SW 1271 (cell line): ENCODE measurements at places on chromosomes 12 and 14.

DNA sequence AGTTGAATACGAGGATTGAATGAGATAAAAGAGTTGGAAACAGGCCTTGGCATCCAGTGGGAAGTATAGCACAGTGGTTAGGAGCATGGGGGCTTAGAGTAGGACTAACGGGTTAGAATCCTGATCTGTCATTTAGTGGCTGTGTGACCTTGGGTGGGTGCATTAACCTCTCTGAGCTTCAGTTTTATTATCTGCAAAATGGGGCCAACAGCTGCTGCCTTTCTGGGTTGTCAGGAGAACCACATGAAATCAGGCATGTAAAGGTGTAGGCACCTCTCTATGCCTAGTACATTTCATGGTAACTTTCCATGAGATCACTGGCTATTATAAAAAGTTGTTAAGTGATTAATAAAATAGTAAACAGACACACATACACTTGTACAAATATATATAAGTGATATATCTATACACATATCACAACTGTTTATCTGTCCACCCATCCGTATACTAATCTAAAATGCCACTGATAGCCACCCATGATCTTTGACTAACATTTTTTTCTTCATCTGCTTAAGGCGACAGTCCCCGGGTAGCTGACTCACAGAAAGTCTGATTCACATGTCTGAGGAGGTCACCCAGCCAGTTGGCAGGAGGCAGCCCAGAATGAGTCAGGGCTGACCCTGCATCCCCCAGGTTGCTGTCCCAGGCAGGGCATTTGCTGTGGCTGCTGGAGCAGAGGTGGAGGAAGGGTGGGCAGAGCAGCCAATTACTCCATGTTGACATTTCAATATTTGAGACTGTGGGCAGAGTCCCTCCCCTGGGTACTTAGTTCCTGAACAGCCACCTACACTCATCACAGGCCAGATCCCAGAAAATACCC lies 125.6 kb upstream of the NOS1 start:
- peak; percentile 42 for DNase-seq

- DNase-seq = no peak
Observed at GRCh38 chr14:71358209-71358931, 451.1 kb downstream of the PCNX1 start.

DNA sequence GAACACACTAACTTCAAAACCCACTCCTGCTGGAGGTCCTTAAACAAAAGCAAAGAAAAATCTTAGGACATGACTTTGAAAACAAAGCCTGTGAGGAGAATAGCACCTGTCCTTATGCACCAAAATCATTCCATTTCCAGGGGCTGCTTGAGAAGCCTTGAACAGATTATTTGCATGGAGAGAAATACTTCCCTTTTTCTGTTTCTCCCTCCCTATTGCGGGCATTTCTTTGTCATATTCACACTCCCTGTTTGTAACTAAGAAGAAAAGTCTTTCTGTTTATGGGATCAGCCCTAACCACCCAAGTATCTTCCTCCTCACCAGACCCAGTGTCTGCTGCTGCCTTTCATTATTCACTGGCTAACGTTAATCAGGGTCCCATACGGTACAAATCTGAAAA lies 218.8 kb downstream of the DPF3 start:
- no peak for DNase-seq

DNA sequence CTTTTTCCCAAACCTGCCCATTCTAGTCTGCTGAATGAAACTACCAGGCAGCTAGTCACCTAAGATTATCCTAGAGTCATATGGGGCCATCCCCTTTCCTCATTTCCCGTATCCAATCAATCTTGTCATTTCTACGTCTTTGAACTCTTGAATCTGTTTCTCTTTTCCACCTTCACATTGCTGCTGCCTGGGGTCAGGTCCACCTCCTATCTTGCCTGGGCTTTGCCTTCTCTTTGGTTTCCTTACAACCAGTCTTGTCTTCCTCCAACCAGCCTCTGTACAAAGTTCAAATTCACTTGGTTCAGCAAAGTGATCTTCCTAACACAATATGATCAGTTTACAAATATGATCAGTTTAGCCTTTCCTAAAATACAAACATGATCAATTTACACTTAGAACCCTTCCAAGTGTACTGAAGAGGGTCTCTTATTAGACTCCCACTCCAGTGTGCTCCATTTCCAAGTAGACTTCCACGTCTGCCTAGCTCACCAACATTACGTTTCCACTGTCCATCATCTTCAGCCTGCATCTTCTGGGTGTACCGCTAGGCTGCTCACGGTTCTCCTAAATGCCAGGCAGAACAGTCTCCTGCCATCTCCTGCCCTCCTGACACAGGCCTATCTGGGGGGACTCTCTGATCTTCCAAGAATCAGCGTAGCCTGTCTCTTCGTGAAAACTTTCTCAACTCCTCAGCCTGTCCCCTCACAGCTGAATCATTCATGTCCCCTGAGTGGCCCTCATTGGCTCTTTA lies 4.1 kb upstream of the ACVR1B start:
- no peak for DNase-seq

DNA sequence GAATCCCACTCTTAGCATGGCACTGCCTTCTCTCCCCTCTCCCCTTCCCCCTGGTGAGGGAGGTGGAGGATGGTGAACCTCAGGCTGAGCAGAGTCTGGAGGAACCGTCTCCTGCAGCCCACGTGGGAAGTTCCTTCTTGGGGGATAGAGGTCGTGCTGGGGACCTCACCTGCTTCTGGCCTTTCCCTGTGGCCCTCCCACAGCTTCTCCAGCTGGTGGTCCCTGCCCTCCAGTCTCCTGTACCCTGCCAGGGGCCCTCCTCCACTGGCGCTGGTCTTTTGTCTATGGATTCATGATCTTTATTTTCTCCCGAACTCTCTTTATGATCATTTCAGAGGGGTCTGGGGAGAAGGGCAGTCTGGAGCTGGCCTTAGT lies 9.0 kb upstream of the MTA1 start:
- no peak for DNase-seq

GRCh38 chr14:105168979-105169507 lies 467 bp upstream of the JAG2 start:
- no peak for DNase-seq

GRCh38 chr14:105150026-105150367 lies 18.6 kb downstream of the JAG2 start:
- DNase-seq = no peak

GRCh38 chr12:68364893-68365725 lies 32.9 kb upstream of the MDM1 start:
- DNase-seq = no peak

DNA sequence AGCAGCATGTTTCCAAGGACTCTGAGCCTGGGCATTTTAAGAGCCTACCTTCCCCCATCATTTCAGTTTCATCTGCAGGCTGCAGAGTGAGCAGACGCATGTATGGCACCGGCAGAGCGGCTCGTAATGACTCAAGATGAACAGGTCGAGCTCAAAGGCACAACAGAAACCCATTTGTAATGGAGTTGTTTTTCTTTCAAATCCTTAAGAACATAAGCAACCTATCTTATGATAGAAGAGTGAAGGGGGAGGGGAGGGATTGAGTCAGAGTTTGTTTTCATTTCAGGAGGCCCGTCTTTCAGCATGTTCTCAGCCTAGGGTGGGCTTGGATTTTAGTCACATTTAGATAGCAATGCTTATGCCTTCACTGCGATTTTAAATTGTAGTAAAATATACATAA lies 54.9 kb upstream of the CISTR start:
- DNase-seq = no peak

DNA sequence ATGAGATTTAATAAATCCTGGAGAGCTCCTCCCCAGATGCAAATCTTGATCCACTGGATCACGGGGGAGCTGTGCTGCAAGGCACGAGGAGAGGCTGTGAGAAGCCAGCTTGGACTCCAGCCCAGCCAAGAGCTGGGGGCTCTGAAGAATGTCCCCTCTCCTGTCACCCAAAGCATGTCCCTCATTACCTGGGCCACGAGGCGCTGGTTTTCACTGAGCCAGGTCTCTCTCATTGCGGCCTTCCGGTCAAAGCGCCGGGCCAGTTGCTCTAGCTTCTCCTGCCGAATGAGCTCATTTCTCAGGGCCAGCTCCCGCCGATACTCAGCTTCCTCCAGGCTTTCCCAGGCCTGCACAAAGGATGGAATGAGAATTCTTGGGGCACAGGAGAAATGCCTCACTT lies 83.3 kb downstream of the SPTB start:
- no peak for DNase-seq

- no peak for DNase-seq
Observed at GRCh38 chr12:53613821-53614220, 12.4 kb downstream of the ATF7 start.

- DNase-seq = no peak
Observed at GRCh38 chr12:106126441-106127337, 12.1 kb downstream of the NUAK1 start.

DNA sequence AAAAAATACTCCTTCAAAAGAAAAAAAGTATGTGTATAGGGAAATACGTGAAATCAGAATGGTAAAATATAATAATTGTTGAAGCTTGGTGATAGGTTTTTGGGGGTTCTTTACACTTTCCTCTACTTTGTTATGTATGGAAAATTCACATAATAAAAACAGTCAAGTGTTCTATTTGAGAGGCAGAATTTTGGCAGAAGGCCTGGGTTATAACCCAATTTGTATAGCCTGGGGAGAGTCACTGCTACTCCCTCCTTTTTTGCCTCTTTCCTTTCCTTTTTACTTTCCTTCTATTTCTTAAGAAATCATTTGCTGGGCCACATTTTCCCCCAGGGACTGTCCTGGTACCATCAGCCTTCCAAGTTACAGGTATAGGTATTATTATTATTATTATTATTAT lies 105.7 kb downstream of the CRADD start:
- no peak for DNase-seq

DNA sequence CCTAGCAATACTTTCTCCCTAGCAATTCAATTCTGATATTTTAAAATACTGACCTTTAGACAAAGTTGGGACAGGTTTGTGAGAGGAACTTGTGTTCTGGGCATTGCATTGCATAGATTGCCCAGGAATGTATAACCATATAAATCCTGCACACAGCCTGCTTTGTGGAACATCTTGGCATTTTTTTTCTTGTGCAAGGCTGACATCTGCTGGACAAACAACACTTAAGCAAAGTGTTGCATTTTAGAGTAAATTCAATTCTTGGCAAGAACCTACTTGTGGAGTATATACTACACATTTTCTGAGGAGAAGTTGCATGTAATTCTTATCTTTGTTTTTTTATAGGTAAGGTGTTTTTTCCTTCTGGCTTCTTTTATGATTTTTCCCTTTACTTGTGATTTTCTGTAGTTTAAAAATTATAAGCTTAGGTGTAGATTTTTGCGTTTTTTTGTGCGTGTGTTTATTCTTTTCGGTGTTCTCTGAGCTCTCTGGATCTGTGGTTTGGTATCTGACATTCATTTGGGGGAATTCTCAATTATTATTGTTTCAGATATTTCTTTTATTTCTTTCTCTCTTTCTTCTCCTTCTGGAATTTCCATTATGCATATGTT lies 26.4 kb downstream of the TESPA1 start:
- DNase-seq = peak; percentile 46

DNA sequence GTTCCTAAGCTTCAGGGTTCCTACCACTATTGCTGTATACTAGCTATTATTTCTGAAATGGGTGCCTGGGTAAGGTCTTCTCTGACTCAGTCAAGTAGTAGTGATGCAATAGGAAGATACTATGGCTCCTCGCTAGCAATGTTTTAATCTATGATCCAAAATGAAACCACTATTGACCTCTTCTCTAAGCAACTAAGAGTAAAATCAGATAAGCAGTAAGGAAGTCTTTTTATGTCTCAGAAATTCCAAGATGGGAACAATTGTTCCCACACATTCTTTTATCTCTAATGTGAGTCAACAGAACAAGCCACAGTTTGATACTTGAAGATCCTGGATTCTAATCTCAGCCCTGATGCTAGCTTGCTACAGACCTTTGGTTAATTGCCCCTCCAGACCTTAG lies 45.1 kb downstream of the AREL1 start:
- DNase-seq = no peak

GRCh38 chr12:26317942-26318575 lies 122.7 kb downstream of the SSPN start:
- no peak for DNase-seq

- no peak for DNase-seq
Observed at GRCh38 chr12:3988519-3989217, 115.5 kb upstream of the PARP11 start.

DNA sequence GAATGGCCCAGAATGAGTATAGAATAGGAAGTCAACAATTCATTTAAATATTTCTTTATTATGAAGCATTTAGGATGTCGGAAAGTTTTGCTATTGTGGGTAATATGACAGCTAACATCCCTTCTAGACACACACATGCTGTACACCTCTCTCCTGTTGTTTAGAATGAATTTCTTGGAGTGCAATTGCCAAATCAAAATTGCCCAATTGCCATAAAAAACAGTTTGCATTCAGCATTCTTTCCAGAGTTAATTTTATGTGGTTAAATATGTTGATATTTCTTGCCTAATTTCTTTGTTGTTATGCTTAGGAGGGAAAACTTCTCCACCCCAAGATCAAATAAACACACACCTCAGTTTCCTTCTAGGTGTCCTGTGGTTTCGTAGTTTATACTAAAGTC lies 16.9 kb upstream of the SMCO2 start:
- no peak for DNase-seq

GRCh38 chr14:100256339-100256895 lies 17.5 kb downstream of the YY1 start:
- DNase-seq = no peak

DNA sequence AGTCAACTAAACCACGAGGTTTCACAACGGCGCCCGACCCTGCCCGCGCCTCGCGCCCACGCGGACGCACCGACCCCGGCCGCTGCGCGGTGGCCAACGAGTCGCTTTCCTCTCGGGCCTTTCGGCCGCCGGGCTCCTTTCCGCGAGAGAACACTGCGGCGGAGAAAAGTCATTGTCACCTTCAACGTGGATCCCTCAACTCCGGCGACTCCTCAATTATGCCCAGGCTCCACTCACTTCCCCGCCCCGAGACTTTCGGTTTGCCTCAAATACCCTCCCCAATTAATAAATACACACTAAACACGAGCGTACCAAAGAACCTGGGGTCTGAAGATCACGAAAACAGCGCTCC lies 450 bp downstream of the SINHCAF start:
- no peak for DNase-seq

DNA sequence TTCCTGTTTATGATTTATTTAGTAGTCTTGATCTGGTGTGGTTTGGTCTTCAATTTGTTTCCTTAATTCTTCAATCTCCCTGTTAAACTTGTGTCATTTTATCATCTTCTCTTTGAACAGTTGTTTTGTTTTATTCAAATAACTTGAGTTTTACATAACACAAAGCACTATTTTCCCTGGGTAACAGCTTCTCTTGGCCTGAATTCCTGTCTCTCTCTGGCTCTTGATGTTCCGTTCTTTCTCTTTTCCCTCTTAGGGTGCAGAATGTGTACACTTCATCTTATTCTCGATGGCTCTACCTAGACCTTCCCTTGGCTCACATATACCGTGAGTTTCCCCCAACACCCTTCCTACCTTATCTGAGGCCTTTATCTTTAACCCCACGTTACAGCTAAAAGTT lies 36.8 kb upstream of the VPS33A start:
- no peak for DNase-seq

GRCh38 chr14:81260732-81261131 lies 40.0 kb upstream of the GTF2A1 start:
- DNase-seq = no peak

- no peak for DNase-seq
Observed at GRCh38 chr12:85188619-85189018, 91.4 kb upstream of the ALX1 start.

- DNase-seq = no peak
Observed at GRCh38 chr14:64973026-64973442, 898 bp upstream of the RAB15 start.
